ENCODE measurements at places on chromosomes 13 and 19.

DNA sequence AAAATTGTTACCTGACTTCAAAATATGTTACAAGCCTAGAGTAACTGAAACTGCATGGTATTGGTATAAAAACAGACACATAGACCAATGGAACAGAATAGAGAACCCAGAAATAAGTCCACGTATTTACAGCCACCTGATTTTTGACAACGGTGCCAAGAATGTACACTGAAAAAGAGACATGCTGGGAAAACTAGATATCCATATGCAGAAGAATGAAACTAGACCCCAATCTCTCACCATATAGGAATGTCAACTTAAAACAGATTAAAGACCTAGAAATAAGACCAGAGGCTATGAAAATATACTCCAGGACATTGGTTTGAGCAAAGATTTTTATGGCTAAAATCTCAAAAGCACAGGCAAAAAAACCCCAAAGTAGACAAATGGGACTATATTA is 76.5 kb downstream of the LATS2 start:
- DNase-seq = no peak

DNA sequence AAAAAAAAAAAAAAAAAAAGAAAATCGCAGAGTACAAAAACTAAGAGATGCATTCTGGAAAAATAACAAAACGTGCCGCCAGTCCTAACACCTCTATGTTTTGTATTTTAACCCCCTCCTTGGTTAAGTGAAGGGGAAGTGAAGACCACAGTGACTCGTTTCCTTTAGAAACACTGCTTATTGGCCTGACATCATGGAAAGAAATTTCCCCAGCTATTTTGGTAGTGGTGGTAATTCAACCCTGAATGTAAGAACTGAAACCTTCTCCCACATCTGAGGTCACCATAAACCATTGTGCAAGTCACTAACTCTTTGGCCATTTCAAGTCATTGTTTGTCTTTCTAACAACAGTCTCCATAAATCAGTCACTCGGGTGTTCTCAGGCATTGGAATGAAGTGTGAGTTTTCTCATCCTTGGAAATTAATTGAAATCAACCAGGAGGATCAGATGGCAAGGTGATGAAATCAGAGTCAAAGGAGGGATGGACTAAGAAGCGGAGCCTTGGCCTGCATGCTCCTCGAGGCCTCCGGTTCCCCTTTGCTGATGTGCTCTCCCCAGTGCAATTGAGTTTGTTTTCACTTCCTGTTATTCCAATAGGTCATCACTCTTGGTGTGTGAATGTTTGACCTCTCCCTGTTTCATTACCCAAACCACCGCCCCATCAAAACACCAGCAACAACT is 443.9 kb downstream of the FGF9 start:
- peak; percentile 1 for DNase-seq

DNA sequence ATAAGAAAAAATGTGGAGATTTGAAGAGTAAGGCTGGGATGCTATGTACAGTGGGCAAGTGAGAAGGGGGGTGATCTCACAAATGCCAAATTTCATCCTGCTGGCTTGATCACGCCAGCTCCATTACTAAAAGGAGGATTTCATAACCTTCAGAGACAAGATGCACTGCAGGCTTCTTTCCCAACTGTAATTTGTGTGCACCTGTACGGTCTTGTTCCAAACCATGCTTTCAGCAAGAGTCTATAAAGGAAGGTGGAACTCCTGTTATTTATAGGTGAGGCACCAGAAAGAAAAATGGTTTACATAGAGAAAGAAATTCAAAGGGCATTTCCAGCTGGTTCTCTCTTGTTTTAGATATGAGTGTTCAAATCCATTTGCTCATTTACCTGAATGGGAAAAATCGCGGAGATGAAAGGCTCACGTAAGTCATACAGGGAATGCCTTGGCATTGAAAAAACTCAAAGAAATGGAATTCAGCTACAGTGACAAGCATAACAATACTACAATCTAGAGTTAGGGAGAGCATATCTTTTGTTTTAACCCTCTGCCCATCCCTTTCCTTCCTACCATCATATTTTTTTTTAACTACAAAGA is 13.3 kb downstream of the EFNB2 start:
- DNase-seq = no peak

GRCh38 chr13:99895444-99896368 is 75.9 kb downstream of the ZIC5 start:
- DNase-seq = peak; percentile 36

DNA sequence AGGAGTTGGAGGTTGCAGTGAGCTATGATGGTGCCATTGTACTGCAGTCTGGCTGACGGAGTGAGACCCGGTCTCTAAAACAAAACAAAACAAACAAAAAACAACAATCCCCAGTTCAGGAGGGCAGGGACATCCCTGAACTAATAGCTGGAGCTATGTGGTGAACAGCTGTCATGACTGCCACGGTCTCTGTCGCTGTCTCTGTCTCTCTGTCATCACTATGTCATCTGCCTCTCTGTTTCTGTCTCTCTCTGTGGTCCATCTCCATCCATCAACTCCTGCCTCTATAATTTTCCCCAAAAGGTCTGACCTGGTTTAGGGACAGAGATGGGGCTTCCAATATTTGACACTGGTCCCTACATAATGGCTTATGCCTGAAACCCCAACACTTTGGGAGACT is 7.4 kb downstream of the ITPKC start:
- no peak for DNase-seq

GRCh38 chr13:65461590-65461989 is 1768.5 kb downstream of the PCDH9 start:
- DNase-seq = no peak

GRCh38 chr13:60448907-60449510 is 52.0 kb downstream of the TDRD3 start:
- no peak for DNase-seq

GRCh38 chr13:106561551-106562170 is 6.3 kb downstream of the ARGLU1 start:
- DNase-seq = no peak

DNA sequence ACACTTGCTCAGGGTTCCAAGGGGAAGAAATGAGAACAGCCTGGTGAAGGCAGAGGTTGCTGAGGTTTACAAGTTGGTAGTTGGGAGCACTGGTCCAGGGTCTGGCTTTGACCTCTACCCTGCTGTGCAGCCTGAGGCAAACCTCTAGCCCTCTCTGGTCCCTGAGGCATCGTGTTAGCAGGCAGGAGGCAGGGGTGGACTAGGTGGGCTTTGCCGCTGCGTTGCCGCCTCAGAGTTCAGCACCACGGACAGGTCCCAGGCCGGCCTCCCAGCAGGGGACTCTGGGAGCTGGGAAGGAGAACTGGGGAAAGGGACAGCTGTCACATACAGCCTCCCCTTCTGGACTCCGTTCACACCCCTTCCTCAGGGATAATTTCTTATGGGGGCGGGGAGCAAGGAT is 3.1 kb downstream of the NCAN start:
- DNase-seq = no peak

GRCh38 chr13:50069261-50069660 is 54.0 kb downstream of the KCNRG start:
- DNase-seq = no peak

GRCh38 chr13:39281539-39282150 is 243.4 kb downstream of the NHLRC3 start:
- no peak for DNase-seq

- no peak for DNase-seq
Observed at GRCh38 chr19:16859626-16860025, 29.2 kb upstream of the F2RL3 start.

GRCh38 chr13:21606796-21607195 is 2.8 kb upstream of the MICU2 start:
- DNase-seq = no peak

DNA sequence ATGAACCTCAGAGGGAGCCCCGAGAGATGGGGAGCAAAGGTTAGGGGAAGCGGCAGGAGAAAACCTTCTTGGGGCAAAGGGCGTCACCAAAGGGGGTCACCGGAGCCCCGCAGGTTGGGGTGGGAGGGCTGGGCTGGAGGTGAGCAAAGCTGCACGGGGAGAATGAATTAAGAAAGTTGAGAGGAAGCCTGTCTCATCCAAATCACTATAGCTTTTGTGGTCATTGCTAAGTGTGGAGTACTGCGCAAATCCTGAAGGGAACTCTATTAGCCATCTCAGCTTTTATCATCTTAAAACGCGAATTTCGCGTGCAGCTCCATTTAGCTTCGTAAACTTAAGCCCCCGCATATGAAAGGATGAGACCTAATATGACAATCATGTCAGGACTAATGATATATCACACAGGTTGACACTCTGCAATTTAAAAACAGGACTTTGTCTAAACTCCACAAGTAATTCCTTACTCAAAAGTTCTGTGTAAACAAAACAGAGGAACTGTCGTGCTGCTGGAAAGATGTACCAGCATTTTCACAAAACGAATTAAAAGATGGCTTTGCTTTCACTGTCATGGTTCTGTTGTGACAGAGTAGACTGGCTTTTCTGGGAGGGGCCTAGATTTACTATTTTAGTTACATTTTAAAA is 631 bp downstream of the LACC1 start:
- DNase-seq = no peak

GRCh38 chr13:23356368-23356767 is 77.1 kb downstream of the SACS start:
- DNase-seq = no peak

- DNase-seq = peak; percentile 22
Observed at GRCh38 chr19:30649934-30650614, 277.9 kb downstream of the ZNF536 start.

DNA sequence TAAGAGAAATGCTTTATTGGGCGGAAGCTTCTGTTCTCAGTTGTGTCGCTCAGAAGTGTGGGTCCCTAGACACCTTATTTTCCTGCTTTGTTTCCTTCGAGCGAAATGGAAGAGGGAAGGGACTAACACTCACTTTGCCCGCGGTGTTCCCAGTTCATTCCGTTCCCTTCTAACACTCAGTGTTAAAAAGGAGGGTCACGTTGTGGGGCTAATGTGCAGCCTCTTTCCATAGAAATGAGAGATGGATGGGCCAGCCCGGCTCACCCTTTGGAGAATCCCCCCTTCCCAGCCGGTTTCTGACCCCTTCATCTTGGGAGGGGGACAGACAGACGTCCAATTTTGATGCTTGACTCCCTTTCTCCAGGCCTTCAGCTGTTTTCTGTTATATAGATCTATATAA is 2.3 kb downstream of the ATP11A start:
- DNase-seq = no peak

GRCh38 chr13:106425661-106426060 is 109.8 kb downstream of the EFNB2 start:
- DNase-seq = no peak

GRCh38 chr13:113428871-113429607 is 24.2 kb downstream of the ADPRHL1 start:
- DNase-seq = no peak

- DNase-seq = no peak
Observed at GRCh38 chr19:7196763-7197118, 97.5 kb downstream of the INSR start.

- DNase-seq = no peak
Observed at GRCh38 chr13:97413694-97414093, 20.3 kb upstream of the RAP2A start.

- DNase-seq = no peak
Observed at GRCh38 chr19:31312009-31312676, 37.1 kb downstream of the TSHZ3 start.

- no peak for DNase-seq
Observed at GRCh38 chr13:96781141-96781540, 213.1 kb downstream of the OXGR1 start.

DNA sequence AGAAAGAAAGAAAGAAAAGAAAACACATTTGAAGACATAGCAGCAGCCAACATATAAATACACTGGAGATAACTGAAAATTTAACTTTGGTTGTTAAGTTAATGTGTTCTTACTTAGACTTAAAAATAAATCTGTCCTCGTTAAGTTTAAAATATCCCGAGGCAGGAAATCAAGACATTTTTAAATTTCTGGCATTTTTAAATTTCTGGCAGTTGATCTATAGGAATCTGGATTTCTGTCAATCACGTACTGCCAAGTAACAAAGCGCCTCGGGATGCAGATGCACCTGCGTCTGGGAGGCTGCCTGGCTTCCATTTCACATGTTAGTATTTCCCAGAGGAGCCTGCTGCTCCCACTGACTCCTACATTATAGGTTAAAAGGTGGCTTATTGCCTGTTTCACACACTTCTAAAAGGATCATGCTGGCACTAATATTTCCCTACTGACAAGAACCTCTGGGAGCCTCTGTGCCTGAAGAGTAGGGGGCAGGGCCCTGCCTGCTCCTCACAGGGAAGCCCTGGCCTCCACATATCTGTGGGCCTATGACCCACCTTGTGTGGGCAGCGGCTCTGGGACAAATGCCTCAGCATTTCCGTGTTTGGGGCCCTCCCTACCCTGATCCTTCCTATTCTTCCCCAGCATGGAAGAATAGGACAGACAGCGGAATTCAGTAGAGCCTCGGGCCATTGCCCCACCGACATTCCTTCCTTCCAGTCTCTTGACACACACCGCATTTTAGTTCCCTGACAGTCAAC is 62.8 kb upstream of the ATP12A start:
- no peak for DNase-seq

- DNase-seq = no peak
Observed at GRCh38 chr19:27392027-27392632, 1820.8 kb downstream of the UQCRFS1 start.

GRCh38 chr13:112477070-112477619 is 101.0 kb downstream of the SPACA7 start:
- no peak for DNase-seq

DNA sequence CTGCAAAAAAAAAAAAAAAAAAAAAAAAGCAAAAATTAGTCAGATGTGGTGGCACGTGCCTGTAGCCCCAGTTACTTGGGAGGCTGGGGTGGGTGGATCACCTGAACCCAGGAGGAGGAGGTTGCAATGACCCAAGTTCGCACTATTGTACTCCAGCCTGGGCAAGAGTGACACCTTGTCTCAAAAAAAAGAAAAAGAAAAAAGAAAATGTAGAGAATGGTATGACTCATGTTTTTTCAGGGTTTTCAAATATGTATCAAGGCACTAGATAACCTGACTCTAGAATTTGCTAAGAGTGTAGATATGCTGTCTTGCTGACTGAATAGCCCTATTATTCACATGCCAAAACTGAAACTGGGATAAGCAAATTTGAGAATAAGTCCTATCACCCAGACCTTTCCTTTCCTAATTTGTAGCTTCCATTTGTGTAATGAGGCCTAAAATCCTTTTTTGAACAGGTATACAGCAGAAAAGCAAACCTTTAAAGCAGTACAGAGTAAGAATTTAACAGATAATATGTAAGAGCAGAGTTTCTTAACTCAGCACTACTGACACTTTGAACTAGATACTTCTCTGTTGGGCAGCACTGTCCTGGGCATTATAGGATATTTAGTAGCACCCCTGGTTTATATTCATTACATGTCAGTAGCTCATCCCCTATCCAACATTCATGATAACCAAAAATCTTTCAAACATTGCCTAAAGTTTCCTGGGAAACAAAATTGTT is 108.6 kb downstream of the ELF1 start:
- no peak for DNase-seq
